NCI-H187 (cell line): ENCODE measurements at places on chromosomes 6 and 20.

- DNase-seq: no peak
Observed at GRCh38 chr6:129440691-129441090, 269.3 kb downstream of the ARHGAP18 start.

DNA sequence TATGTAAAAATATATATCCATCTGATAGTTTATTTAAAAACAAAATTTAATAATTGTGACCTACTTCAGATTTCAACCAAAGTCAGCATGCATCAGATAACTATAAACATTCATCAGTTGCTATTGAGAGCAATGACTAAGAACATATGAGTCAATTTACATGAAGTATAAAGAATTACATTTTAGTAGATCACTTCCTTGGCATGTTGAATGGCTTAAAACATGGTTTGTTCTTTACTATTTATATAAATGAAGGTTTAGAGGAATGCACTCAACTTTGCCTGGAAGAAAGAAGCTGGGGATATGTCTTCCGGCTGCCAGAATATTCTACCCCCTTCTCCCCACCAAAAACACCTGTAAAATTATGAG is 6.4 kb upstream of the FAM217A start:
- no peak for DNase-seq

DNA sequence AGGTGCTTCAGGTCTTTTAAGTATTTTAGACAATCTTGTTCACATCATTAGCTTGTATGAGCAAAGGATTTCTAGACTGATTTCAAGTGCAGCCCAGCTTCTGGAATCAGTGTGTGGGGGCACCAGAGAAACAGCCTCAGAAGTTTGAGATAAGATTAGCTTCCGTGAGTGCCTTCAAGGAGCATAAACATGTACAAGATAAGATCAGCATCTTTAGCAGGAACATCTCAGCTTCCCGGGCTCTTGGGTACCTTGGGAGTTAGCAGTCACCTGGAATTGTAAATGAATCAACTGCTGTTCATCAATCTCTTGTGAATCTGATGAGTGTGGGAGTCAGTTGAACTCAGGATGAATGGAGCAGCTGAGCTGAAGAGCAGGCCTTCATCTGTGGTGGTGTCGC is 12.0 kb upstream of the CITED2 start:
- DNase-seq: no peak

DNA sequence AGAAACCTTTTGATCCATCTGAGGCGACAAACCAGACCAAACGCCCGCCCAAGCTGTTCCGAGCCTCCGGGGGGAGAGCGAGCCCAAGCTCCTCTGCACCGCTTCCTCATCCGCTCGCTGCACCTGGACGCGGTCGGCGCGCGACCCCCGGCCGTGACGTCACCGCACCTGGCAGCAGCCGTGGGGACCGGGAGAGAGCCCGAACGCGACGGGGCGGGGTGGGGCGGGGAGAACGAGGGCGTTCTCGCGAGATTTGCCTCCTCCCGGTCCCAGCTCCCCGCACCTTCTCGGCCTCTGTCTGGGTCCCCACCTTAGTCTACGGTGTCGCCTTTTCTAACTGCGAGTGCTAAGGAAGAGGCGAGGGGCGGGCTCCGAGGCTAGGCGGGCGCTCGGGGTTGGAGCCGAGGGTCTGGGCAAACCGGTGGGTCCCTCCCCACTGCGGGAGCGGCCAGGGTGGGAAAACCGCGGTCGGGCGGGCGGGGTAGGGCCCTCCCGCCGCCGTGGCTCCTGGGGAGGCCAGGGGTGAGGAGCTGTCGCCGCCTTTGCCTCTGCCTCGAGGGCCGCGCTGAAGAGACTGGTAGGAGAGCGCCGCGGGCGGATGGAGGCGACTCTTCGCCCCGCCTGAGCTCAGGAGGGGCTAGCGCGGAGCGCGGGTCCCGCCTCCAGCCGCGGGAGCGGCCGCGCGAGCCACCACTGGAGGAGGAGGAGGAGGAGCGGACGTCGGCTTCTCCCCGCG is at the start of gene CD2AP:
TSS of gene CD2AP (plus strand) at position 293 of the 736 bp plus-strand sequence. CDS start 456 bp downstream, outside the sequence.
- peak; percentile 82 for DNase-seq

DNA sequence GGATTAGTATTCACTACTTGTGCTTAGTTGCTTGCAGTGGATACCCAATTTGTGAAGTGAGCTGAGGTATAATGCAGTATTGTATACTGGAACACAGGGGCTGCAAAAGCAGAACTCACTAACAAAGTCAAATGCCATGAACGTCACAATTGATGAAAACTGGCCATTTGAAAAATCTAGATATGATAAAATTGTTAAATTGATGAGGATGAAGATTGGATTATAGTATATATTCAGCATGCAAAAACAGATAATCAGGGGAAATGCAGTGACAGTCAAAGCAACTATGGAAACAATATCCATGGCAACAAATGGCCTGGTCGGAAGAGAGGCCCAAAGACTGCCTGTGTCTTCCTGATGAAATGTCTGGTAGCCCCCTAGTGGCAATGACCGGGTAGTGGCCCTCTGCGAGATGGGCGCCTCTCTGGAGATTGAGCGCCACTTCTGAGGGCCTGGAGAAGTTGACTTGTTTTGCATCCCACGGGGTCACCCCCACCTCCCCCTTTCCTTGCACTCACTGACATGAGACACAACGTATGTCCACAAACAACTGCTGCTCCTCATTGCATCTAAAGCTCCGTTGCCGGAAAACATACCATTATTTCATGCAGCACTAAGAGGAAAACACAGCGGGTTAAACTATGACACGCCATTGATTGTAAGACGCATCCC is 43.6 kb downstream of the C6orf15 start:
- peak; percentile 50 for DNase-seq

DNA sequence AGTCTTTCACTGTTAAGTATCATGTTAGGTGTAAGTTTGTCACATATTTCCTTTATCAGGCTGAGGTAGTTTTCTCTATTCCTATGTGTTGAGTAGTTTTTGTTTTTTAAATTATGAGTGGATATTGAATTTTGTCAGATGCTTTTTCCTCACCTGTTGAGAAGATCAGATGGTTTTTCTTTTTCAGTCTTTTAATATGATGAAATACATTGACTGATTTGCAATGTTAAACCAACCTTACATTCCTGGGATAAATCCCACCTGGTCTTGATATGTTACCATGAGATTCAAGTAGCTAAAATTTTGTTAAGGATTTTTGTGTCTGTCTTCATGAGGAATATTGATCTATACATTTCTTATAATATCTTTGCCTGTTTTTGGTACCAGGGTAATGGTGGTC is 52.1 kb downstream of the FOXO3 start:
- no peak for DNase-seq

GRCh38 chr6:31574106-31575061 is 981 bp upstream of the TNF start:
- no peak for DNase-seq

DNA sequence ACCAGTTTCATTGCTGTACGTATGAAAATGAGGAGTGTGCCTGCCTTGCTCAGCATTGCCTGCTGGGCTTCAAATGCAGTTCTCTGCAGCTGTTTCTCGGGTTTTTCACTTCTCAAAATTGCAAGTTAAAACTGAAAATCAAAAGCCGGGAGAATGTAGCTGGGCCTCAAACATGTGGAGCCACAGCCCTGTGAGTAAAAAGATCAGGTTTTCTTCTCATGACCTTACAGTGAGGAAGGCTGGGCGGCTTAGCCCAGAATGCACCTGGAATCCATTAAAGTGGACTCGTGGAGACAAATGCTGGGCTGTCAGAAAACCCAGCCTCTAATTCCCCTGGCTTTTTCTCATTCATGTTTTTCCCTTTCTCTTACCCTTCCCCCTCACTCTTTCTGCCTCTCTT is 34.4 kb downstream of the DSE start:
- DNase-seq: no peak

- DNase-seq: no peak
Observed at GRCh38 chr6:107125771-107126170, 10.5 kb upstream of the BEND3 start.

DNA sequence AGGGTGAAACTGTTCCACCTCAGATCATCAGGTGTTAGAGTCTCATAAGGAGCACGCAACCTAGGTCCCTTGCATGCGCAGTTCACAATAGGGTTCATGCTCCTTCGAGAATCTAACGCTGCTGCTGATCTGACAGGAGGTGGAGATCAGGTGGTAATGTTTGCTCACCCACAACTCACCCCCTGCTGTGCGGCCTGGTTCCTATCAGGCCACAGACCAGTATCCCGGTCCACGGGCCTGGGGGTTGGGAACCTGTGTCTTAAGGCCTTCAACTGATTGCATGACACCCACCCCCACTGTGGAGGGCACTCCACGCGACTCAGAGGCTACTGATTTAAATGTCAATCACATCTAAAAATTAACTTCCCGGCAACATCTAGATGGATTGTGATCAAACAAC is 411.2 kb upstream of the SULF2 start:
- no peak for DNase-seq

GRCh38 chr6:108082539-108082938 is 8.0 kb upstream of the OSTM1 start:
- no peak for DNase-seq

DNA sequence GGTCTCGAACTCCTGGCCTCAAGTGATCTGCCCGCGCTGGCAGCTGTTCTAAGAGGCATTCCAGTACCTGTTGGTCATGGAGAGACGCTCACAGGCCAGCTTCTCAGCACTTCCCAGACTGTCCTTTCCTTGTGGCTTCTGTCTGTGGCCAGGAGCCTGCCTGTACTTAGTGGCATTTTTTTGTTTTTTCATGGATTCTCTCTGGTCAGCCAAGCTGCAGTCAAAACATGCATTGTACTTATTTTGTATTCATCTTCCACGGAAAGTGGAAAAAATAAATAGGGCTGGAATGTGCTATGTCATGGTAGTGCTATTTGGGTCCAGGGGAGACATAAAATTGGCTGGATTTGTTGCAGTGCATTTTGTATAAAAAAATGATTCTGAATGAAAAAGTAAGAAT is 29.1 kb downstream of the ZDHHC14 start:
- DNase-seq: no peak

- DNase-seq: peak; percentile 39
Observed at GRCh38 chr6:79864001-79864400, 83.4 kb downstream of the ELOVL4 start.

GRCh38 chr6:90302320-90302719 is 5.7 kb upstream of the BACH2 start:
- DNase-seq: no peak

DNA sequence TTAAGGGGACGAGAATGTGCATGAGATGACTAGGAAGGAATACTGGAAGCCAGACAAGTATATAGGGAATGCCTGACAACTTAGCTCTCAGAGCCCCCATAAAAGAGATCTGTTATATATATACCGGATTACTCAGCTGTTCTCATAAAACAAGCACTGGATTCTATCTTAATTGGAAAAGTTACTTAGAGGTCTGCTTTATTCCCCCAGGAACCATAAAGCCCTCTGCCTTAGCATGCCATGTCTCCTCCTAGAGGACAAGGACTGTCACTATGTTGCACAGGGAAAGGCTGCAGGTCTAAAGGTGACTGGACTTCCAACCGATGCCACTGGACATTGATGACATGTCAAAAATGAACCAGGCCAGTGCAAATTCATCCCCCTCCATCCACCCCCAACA is 6.4 kb downstream of the EXOC2 start:
- no peak for DNase-seq

DNA sequence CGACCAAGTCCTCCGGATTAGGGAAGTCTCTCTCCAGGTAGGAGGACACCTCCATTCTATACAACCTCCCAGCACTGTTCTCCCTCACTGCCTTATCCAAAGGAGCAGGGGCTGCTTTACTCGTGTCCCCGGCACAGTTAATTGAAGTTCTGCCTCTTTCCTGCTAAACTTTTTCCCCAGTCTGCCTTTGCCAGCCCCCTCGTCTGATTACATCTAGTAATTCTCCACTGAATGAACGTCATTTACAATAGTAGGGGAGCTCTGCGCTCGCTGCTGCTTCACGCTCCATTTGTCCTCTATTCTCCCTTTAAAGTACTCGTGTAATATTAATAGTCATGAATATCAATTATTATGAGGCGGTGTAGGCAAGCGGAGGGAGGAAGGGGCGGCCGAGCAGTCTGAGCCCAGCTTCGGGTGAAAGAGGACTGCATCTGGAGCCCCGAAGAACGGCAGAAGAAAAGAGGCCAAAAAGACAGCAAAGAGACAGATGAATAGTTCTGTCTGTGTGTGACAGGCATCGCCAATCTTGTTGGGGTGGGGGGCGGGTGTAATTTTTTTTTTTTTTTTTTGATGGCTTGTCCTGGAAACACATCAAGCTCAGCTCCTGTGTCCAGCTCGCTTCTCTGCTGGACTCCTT is 2.9 kb downstream of the TFAP2B start:
- DNase-seq: no peak

DNA sequence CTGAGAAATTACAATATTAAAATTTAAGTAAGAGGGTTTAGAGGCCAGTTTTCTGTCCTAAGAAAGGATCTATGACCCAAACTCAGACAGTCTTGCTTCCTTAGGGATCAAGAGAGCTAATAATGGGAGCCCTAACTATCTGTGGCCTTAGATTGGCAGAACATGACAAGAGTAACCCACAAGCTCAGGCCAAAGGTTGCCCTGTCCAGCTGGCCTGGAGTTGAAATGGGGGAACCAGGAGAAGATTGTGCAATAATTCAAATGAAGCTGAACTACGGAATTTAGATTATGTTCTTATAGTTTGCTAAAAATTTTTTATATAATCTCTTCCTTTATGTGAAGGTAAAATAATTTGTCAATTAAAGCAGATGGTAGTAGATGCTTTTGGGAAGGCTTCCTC is 26.4 kb downstream of the LAMA4 start:
- no peak for DNase-seq

DNA sequence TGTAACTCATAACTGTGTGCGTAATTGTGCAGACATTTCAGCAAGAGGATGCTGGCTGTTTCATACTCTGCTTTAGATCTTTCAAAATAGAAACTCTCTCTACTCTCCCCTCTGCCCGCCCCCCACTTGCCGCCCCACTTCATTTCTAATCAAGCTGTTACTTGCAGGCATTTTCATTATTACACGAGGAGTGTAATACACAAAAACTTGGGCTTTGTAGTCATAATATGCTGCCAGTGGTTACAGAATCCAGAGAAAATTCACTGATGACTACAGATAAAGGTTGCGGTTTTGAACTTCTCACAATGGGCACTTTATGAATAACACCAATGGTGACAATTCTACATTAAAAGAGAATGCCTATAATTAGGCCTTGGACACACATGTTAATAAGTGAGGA is 194.0 kb upstream of the POU3F2 start:
- no peak for DNase-seq
